Type B pancreatic cell (in vitro differentiated cells): ENCODE measurements at places on chromosomes 13 and 19. TPM values are rescaled to one million over a fixed set of nuclear protein-coding genes. Genes with fewer than 3 reads are reported as not detected.

Gene TPTE2
- not detected in 2 replicates for total RNA-seq

Gene GTF3A
- 68.0 and 69.0 TPM in 2 replicates for total RNA-seq

Gene PDE4C
- 0.33 and 0.89 TPM in 2 replicates for total RNA-seq

Gene LYL1
- total RNA-seq, result 0.19 TPM in 1 of 2 replicates, not detected in the other

Gene SLITRK6
- 13.0 and 14.5 TPM in 2 replicates for total RNA-seq
